ENCODE measurements at places on chromosomes 3 and 15.

GRCh38 chr15:58438956-58439355 lies 7.2 kb downstream of the LIPC start:
- DNase-seq = no peak

DNA sequence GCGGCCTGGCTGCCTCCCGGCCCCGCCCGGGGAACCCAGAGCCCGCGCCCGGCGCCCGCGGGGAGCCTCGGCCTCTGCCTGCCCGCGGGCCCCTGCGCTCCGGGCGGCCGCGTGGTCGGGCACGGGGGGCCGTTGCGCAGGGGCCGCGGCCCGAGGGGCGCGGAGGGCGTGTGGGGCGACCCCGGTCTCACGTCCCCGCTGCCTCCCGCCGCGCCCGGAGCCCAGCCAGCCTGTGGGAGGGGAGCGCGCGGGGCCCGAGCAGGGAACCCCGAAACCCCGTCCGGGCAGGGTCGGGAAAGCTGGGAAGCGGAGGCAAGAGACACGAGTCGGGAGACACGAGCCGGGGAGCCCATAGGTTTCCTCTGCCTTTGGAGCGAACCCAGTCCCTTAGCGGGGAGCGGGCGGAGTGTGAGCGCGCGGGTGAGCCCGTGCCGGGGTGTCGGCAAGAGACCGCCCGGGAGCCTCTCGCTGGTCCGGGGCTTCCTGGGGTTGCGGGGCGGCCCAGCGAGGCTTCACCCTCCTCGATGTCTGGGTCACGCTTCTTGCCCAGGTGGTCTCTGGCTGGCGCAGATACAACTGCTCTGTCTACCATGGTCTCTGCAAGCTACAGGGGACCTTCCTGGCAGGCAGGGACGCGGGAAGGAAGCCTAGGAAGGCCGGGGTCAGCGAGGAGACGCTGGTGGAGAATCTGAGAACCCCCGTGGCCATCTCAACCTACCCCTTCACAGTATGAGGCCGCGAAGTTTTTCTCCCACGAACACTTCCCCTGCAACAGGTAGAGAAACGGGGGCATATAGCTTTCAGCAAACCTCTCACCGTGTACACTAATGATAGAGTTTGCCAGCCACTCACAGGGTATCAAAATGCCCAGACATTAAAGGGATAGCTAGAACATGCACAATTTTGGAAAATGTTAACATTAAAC lies 586 bp downstream of the LRRK1 start:
- no peak for DNase-seq

DNA sequence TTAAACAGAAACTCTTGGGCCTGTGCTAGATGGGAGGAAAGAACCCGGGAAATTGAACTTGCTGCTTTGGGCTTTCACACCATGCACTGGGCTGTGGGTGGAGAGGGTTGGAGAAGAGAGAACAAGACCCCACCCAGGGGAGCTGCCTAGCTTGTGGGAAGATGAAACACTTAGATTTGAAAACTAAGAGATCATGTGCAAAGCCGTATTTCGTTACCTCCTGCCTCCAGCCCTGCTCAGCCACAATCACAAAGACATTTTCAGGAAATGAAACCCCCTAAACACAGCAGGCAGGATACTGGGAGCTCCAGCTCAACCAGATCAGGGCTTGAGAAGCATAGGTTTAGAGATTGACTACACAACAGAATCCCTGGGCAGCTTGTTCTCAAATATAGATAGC lies 183.0 kb upstream of the C2CD4B start:
- no peak for DNase-seq

- DNase-seq = no peak
Measured at GRCh38 chr3:132461544-132461943, 44.2 kb downstream of the DNAJC13 start.

- no peak for DNase-seq
Measured at GRCh38 chr3:127423856-127424765, 136.3 kb upstream of the PRR20G start.

DNA sequence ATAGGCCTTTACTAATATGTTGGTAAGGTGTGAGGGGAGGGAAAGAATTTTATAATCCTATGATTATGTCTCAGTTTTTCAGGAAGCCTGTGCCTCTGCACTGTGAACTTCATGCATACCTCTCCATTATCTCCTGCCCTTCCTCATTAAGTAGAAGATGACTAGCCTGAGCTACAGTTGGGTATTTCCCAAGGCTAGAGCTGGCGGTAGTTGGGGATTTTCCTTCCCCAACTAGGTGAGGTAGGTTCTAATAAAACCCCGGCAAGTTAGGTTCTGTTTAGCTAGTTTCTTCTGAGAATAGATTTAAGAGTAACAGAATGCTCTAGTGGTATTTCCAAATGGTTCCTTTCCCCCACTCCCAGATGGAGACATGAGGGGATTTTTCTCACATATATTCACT lies 414.5 kb downstream of the GRM7 start:
- no peak for DNase-seq

DNA sequence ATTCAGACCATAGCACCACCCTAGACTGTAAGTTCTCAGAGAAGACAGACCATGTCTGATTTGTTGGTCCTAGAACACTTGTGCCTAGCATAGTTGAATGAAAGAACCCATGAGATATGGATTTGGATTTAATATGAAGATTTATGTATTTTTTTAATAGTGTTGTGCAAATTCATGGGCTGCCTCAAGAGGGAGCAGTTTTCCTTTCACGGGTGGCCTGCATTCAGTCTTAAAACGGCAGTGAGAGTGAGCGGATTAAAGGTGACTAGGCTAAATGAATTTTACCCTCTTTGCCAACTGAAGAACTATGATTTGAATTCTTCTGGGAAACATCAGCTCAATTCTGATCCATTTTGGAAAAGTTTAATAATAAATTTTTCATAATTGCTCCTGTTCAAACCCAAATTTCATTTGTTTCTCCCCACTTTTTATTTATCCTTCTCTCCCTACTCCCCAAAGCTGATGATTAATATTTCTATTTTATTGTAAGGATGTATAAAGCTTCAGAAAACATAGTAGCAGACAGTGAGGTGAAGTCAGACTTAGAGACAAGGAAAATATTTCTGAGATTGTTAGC lies 67.3 kb downstream of the MORC1 start:
- no peak for DNase-seq

DNA sequence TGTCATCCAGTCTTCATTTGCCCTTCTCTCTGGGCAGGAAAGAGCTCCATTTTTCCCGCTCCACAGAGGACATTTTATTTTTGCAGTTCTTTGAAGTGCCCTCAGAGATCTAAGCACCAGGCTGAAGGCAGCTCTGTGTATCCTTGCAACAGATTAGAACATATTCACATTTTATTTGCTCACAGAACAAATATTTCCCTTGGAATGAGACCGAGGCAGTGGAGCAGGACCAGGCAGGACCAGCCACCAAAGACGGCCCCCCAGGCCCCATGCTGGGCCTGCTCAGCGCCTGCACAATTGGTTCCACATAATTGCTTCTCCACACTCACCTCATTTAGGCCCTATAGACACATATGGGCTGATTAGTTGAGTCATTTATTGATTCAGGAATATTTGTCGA lies 15.7 kb upstream of the ETV5 start:
- DNase-seq = no peak

DNA sequence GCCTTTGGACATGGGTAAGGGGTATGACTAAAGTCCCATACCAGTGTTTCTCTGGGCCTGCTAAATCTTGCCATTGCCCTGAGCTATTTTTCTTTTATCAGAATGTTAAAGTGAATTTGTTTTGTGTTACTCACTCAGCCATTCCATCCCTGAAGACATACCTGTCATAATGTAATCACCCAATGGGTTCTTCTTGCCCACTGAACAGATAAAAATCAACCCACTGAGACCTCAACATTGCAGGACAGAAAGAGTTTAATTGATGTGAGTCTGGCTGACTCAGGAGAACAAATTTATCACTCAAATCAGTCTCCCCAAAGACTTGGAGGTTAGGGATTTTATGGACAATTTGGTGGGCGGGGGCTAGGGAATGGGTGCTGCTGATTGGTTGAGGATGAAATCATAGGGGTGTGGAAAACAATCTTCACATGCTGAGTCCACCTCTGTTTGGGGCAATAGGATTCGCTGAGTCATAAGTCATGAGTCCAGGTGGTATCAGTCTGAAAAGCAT lies 47.4 kb downstream of the ILDR1 start:
- peak; percentile 98 for DNase-seq

DNA sequence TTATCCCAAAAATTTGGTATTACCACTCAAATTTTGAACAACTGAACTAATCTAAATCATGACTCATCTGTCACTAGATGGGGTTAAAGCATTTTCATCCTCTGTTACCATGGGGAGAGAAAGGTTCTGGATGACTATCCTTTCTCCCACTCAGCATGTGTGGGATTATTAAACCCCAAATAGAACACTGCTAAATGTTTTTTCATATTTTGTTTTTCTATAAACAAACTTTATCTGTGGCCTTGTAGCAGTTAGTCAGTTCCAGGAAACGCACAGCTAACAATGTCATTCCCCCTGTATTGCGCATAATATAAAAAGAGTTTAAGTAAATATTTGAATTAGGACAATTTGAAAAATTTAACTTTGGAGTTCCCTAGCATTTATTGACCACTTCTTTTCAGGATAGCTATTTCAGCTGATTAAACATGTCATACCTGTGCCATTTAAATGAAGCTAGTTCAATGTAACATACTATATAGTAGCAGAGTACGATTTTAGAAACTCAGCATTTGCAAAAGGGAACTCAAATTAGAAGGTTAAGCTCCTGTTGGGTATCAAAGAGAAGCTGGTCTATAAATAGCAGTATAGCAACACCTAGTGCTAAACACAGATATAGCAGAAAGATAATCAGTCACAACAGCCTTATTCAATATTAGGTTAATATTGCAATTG lies 9.2 kb upstream of the TMEM212 start:
- no peak for DNase-seq

DNA sequence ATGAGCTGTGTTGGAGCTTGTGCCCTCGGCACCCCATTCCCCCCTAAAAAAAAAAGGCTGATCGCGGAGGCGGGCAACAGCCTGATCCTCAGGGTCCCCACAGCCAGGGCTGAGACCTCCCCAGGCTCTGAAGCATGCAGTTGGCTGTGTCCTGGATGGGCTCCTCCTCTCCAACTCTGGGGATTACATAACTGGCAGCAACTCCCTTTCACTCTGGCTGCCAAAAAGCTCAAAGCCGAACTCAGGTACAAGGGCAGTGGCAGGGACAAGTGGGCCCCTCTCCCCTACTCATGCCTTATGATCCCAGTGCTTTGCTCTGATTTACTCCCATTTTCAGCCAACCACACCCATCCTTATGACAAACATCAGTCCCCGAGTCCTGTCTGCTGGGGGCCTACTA lies 18.3 kb downstream of the TPRA1 start:
- no peak for DNase-seq

DNA sequence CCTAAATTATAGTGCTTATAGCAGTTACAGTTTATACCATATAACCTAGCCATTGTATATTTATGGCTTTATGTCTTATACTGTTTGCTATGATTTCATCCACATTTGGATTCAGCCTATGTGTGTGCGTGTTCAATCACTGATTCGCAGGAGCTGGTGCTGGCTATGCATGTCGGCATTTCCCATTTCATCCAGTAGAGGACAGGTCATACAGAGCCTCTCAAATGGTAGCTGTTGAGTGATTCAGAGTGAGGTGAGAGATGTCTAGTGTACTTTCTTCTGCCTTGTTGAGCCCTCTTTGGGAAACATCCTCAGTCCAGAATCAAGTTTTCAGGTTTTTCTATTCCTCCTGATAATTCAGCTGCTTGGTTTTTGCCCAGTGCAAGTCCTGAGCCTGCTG lies 76.1 kb downstream of the FRMD4B start:
- peak; percentile 22 for DNase-seq

DNA sequence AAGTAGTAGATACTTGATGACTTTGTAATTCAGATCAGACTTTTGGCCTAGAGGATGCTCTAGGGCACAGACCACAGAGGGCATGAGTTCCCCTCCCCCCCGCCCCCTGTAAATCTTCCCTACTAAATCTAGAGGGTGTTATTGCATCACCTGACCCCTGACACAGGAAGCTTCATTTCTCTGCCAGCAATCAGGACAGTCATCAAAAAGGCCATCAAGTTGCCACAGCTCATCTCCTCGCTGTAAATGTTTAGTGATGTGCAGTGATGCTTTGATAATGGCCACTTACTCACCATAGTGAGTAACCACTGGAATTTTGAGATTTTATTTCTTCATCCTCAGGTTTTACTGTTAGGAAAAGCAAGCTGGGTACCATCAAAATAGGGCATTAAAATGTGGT lies 289.2 kb upstream of the CHRM5 start:
- no peak for DNase-seq

DNA sequence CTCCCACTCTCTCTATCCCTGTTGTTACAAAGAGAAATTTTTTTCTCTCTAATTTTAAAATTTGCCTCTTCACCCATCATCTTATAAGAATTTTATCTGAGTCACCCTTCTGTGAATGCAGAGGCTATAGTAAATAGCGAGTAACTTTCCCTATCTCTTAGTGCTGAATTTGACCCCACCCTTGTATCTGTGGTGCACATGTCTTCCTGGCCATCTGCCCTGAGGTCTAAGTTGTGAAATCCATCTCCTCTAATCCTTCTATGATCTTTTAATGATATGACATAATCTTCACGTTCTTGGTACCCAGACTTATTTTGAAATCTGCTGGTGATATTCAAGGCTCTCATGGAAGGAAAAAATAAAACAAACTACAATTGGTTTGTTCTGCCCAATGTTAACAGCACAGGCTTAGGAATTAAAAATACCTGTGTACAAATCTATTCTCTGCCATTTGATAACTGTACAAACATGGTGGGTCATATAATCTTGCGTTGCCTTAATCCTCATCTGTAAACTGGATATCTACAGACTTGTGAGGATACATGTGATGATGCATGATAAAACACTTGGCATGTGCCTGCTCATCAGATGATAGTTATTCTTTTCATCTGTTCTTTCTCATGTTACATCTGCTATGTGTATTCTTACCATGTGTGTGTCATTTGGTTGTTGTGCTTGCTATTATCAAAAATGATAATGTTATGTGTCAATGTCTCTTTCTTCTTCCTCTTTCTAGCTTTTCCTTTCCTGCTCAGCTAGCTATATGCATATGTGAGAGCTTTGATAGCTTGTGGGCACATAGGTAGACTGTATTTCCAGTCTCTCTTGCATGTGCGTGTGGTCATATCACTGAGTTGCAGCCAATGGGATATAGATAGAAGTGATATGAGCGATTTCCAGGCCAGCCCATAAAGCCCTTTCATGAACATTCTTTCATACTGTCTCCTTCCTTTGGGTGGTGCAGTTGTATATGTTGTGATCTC lies 13.7 kb upstream of the CCR3 start:
- DNase-seq = peak; percentile 37

DNA sequence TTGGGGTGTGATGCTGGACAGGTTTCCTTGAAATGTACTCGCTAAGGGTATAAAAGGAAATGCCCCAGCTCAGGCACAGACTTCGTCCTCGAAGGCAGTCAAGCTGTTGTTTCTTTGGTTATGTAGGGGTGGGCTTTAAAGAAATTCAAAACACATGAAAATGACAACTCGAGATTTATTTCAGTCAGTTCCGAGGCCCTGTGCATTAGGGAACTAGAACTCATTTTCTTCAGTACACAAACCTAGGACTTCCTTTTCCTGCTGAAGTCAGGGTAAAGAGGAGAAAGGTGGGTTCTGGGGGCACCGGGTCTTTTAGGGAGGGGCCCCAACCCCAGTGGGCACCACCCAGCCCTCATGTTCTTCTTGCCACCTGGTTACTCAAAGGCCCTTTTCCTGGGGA lies 7.7 kb downstream of the CCR9 start:
- DNase-seq = no peak

- no peak for DNase-seq
Measured at GRCh38 chr3:170092907-170093306, 55.1 kb downstream of the GPR160 start.

GRCh38 chr3:194067949-194068362 lies 68.0 kb upstream of the HES1 start:
- DNase-seq = no peak

- no peak for DNase-seq
Measured at GRCh38 chr3:182000447-182000846, 288.7 kb downstream of the SOX2 start.
